ENCODE measurements at places on chromosomes 3 and 15. TPM values are rescaled to one million over a fixed set of nuclear protein-coding genes. Genes with fewer than 3 reads are reported as not detected.

The CHST13 gene
- not detected for polyA plus RNA-seq

DNA sequence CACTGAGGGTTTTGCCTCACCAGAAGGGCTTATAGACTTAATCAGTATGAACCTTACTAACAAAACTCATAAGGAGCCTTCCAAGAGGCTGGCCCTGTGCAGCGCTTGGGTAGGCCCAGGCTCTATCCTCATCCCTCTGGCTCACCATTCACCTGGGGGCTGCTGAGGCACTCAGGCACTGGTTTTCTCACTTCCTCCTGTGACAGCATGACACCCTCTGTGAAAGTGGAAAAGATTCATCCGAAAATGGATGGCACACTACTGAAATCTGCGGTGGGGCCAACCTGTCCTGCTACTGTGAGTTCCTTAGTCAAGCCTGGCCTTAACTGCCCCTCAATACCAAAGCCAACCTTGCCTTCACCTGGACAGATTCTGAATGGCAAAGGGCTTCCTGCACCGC lies 41.3 kb downstream of the PSMD6 start:
- no peaks in the 10 kb centered on the region for H3K27me3 ChIP-seq
- H3K4me1 ChIP-seq, result peaks cover 2% of the 10 kb centered on the region
- no peak overlapping the region for H3K4me3 ChIP-seq
- peaks cover 2% of the 10 kb centered on the region for H3K36me3 ChIP-seq
- no peak overlapping the region for H3K27ac ChIP-seq

- H3K27me3 ChIP-seq, result no peaks in the 10 kb centered on the region
- peak overlapping the region; percentile 62 for H3K27ac ChIP-seq
- no peaks in the 10 kb centered on the region for H3K36me3 ChIP-seq
- no peak for DNase-seq
Measured at GRCh38 chr15:40103864-40104271, 4.8 kb downstream of the BMF start.

GRCh38 chr15:84818261-84819131 lies 1.3 kb downstream of the ALPK3 start:
- no peaks in the 10 kb centered on the region for H3K27me3 ChIP-seq
- H3K4me1 ChIP-seq, result peaks cover 2% of the 10 kb centered on the region
- no peak for DNase-seq
- no peaks in the 10 kb centered on the region for H3K36me3 ChIP-seq
- H3K4me3 ChIP-seq, result peak overlapping the region; percentile 24

All from aorta (tissue), 5 donors.